ENCODE measurements at places on chromosomes 2 and 18. TPM values are rescaled to one million over a fixed set of nuclear protein-coding genes. Genes with fewer than 3 reads are reported as not detected.

ITPRIPL1 gene
- 3.7 TPM for total RNA-seq

METTL8 gene
- 18.7 TPM for total RNA-seq

ME2 gene
- 42.4 TPM for total RNA-seq

SLC5A7 gene
- not detected for total RNA-seq

NLRC4 gene
- not detected for total RNA-seq

VSNL1 gene
- 1.0 TPM for total RNA-seq
